ENCODE measurements at places on chromosomes 5 and 9. TPM values are rescaled to one million over a fixed set of nuclear protein-coding genes. Genes with fewer than 3 reads are reported as not detected.
A peak's percentile ranks its signal among the peaks of the same experiment; 100 is the strongest.

GRCh38 chr5:128213340-128213739, 129.8 kb downstream of the SLC12A2 start:
- peak; percentile 70 for DNase-seq

DNA sequence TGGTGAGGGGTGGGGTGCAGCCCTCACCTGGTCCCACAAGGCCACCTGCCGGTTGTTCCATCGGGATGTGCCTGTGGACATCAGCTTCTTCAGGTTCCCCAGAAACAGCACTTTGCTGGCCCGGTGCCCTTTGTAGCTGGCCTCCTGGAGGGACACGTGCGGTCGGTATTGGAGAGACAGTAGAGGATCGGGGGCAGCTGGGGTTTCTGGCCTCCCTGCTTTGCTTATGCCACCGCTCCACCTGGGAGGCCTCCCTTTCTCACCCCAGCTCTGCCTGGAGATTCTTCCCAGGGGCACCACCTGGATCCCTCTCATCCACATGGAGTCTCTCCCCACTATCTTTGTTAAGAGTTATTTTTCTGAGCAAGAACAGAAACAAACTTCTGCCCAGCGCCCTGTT, 13.1 kb upstream of the TRIM14 start:
- DNase-seq: no peak

DNA sequence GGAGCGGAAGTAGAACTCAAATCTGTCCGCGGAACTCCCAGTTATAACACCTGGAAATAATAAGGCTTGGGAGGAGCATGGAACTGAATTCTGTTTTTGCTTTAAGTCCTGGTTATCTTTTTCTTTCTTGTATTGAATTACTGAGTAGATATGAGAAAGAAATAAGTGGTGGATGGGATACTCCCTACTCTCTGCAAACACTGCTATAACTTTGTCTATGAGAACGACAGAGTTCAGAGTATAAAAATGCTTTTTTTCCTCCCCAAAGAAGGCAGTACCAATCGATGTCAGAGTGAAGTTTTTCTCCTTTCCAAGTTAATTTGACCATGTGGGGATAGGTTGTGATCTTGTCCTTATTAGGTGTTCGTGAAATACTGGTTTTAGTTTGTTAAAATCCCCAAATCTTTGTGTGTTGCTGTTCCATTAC, 1.2 kb downstream of the RIC1 start:
- peak; percentile 75 for DNase-seq

GRCh38 chr9:130344366-130344765, 78.8 kb downstream of the HMCN2 start:
- DNase-seq: no peak

DNA sequence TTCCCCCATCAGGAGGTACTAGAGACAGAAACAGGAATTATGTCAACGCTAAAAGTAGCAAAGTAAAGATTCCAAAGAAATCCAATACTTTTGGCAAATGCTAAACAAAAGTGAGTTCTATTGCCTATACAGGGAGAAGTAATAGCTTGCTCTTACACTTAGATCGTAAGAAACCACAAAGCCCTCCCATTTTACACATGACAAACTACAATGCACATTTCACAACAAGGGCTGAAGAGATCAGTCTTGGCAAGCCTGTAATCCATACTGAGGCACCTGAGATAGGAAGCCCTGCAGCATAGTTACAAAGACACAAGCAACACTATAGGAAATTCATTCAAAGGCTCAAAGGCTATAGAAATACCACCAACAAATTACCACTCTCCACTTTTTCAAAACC, 7.7 kb downstream of the HNRNPK start:
- no peak for DNase-seq

DNA sequence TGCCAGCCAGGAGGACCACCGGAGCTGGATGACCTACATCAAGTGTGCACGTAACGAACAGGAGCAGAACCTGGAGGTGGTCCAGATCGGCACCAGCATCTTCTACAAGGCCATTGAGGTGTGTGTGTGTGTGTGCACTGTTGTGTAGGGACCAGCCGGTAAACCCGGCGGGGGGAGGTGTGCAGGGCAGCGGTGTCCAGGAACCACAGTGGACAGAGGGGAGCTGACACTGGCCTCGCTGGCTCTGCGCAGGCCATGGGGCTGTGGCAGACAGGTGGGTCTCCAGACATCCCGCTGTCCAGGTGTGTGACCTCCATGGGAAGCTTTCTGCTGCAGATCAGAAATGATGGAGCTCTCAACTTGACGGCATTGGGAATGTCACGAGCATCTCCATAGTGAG, 3.8 kb downstream of the PRDM12 start:
- DNase-seq: no peak

- no peak for DNase-seq
These were observed 69.0 kb downstream of the HCN1 start for GRCh38 chr5:45627076-45627656.

GRCh38 chr9:129834489-129835127, 467 bp downstream of the C9orf78 start:
- peak; percentile 41 for DNase-seq

- DNase-seq: no peak
These were observed 37.4 kb downstream of the NSUN2 start for GRCh38 chr5:6595405-6595804.

- DNase-seq: peak; percentile 85
These were observed 38.3 kb downstream of the RECK start for GRCh38 chr9:36074870-36075532.

DNA sequence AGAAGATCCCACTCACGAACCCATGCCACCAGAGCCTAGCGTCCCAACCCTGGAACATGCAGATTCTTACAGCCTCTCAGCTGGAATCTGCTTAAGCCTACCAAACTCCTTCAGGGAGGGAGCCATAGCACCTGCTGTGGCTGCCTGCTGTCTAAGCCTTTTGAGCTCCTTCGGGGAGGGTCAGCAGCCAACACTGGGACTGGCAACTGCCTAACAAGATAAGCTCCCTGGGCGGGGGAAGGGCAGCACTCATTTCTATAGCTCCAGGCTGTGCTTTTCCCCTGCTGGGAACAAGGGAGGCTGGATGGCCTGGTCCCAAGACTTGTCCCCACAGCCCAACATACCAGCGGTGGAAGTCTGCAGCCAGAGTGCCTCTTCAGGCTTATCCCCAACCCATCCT, 199.1 kb upstream of the OR13F1 start:
- DNase-seq: no peak

DNA sequence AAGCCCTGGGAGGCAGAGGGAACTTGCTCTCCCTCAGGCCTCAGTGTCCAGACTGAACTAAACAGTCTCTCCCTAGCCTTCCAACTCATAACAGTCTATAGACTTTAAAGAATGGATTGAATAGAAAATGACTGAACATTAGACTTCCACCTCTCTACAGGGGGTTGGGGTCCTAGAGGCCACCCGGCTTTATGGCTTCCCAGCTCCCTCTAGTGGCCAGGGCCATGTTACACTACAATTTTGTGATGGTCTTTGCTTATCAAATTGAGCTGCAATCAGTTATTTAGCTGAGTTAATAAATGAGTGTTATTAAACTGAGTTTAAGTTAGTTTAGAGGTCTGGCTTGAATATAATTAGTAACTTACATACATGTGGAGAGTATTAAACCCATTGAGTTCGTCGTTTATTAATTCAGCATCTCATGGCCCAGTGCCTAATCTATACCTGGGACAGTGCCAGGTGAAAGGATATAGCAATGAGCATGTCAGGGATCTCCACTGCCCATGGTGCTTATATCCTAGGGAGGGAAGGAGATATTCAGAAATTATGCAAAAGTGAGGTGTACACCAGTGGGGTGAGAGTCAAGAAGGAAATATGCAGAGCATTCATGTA, 105.2 kb downstream of the SH3TC2 start:
- peak; percentile 15 for DNase-seq

GRCh38 chr9:89295400-89295799, 15.6 kb upstream of the CKS2 start:
- DNase-seq: peak; percentile 29

DNA sequence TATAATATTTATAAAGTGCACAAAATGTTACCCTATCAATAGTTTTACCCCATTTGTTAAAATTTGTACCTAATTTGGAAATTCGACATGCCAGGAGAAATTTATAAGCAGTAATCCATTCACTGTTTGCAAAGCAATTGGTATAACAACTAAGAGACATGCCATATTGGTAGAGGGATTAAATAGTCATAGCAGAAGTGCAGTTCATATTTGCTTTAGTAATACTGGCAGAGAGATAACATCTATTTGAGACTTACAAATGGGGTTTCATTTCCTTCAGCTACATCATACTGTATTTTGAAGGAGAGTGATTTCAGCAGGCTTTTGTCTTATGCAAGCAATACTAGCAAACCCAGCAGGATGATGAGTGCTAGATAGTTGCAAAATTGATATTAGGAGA, 610.4 kb upstream of the CDH10 start:
- DNase-seq: no peak

DNA sequence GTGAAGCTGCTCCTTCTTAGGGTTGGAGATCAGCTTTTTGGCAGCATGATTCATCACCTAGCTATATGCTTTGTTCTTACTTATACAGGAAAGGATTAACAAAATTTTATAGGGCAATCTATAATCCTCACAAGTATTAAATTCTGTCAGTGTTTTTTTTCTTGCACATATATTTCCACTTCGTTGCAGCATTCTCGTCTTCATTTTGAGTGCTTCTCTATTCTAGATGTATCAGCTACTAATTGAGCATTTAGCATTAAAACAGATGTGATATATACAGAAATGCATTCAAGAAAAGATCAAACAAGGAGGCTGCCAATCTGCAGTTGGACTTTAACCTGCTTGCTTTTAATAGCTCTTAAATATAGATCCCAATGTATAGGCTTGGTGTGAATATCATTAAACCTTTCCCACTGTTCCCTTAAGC, 3.6 kb upstream of the CTXN3 start:
- DNase-seq: peak; percentile 36

DNA sequence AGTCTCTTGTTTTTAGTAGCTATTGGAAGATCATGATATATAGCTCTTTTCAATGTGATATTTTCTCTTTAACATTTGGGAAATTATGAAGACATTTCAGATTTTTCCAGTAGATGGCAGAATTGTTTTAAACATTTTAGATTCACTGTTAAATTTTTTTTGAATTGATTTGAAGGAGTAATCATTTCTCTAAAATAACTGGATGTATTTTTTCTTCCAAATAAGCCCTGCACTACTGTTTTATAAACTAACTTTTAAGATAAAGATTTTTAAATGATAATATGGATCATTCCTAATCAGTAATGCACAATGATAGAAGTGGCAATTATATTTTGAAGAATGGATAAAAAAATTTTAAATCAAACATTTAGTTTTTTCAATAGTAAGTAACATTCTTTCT, 14.2 kb downstream of the NDUFAF2 start:
- no peak for DNase-seq

DNA sequence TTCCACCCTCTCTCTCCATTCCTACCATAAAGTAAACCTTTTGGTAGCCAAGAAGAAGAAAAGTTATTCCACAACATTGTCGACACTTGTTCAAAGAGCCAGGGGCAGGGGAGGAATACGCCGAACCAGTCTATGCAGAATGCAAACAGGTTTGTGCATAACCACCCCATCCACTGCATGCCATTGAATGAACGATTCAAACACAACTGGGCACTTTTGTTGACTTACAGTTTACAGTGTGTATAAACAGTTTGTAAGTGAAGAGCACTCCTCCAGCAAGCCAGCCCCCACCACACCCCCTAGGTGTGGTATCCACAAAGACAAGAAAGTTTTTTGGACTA, 6.8 kb upstream of the S1PR3 start:
- no peak for DNase-seq

DNA sequence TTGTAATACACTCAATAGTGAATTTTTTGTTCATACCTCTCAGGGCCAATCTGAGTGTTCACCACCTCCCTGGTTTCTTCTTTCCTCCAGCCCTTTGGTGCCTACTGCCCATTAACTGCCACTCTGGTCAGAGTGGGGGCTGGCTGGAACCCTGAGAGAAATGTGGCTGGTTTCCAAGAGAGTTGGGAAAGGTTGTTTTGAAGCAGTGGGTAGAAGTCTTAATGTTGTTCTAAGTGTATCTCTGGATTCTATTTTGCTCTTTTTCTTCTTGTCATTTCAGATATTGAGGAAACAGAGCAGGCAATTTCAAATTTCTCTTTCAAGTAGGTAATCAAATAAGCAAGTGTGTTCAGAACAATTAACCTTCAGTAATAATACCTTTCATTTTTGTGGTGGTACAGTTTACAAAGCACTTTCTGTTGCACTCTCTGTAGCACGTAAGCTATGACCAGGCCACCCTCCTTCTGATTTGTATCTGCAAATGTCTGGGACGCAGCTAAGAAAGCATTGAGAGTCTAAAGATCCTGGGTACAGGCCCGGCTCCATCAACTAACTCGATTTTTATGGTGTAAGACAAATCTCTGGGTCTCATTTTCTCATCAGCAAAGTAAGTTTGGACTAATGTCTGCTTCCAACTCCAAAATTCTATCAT, 8.4 kb downstream of the SLC1A3 start:
- DNase-seq: no peak

DNA sequence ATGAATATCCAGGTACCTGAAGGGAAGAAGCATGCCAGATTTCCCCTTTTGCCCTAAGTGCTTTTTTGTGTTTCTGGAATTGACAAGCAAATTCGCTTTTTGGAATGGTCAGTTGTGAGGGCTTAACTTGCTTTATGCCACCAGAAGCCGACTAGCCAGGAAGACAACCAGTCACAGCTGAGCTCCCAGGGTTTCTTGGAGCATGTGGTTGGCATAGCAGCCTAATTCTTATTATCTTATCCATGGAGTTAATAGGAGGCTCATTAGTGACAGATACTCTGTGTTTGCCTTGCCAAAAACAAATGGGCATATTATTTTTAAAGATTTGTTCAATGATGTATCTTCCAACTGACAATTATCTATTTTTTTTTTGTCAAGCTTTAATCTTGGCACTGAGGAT, 500.7 kb downstream of the PTPRD start:
- DNase-seq: no peak

GRCh38 chr5:130975299-130975698, 189.8 kb downstream of the HINT1 start:
- DNase-seq: no peak

DNA sequence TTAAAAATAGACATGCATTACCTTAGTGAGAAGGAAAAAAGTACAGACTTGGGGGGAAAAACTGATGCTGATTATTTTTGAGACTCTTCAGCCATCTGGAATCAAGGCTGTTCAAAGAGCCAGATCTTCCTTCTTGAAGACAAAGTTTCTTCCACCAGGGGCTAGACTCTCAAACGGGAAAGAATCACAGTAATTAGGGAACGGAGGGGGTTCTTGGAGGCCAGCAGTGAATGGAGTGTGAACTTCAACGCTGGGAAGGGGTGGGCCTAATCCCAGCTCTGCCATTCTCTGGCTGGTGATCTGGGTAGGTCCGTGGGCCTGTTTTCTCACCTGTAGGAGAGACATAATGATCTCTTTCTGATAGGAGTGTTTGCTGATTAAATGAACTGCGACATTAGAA, 21.1 kb upstream of the LHX2 start:
- DNase-seq: no peak

Gene FYB1
- polyA plus RNA-seq: 6.2 TPM

Gene PMPCA
- polyA plus RNA-seq: 34.7 TPM

Gene STK32A
- 0.43 TPM for polyA plus RNA-seq

Gene DBH
- 0.13 TPM for polyA plus RNA-seq

Gene BTNL8
- 65.3 TPM for polyA plus RNA-seq

Gene SHOC1
- 0.12 TPM for polyA plus RNA-seq

Gene PCDHB2
- 0.98 TPM for polyA plus RNA-seq

Gene GLDC
- 8.4 TPM for polyA plus RNA-seq

Gene BSPRY
- 14.9 TPM for polyA plus RNA-seq

Gene QRFP
- not detected for polyA plus RNA-seq

Gene TAS2R1
- not detected for polyA plus RNA-seq

Gene CERCAM
- polyA plus RNA-seq: 6.8 TPM

Gene FOXI1
- not detected for polyA plus RNA-seq

Gene FCN2
- not detected for polyA plus RNA-seq

Data from small intestine (tissue), 16 donors.